ENCODE measurements at places on chromosomes 12 and 14. TPM values are rescaled to one million over a fixed set of nuclear protein-coding genes. Genes with fewer than 3 reads are reported as not detected.

ASCL1 gene
- total RNA-seq: not detected

IRF9 gene
- total RNA-seq: 66.8 TPM

POTEG gene
- total RNA-seq: not detected

LALBA gene
- not detected for total RNA-seq

KRT74 gene
- total RNA-seq: not detected

CELA1 gene
- total RNA-seq: not detected

EML1 gene
- total RNA-seq: 4.8 TPM

DNAH10 gene
- under 0.01 TPM for total RNA-seq

RNU6-8 gene
- not detected for total RNA-seq

RNASE7 gene
- not detected for total RNA-seq

OTX2 gene
- total RNA-seq: not detected

BCAT1 gene
- total RNA-seq: 87.1 TPM

IL26 gene
- total RNA-seq: not detected

CYP27B1 gene
- 1.4 TPM for total RNA-seq

SYNE2 gene
- total RNA-seq: 9.6 TPM

KRT75 gene
- total RNA-seq: not detected

KLRC1 gene
- total RNA-seq: not detected

CBLN3 gene
- 2.8 TPM for total RNA-seq

GUCY2C gene
- total RNA-seq: not detected

SIX6 gene
- not detected for total RNA-seq

PLEKHD1 gene
- not detected for total RNA-seq

MFAP5 gene
- total RNA-seq: 3.2 TPM

PLA2G1B gene
- total RNA-seq: not detected

GZMH gene
- not detected for total RNA-seq

ATN1 gene
- 13.8 TPM for total RNA-seq

KCNMB4 gene
- under 0.01 TPM for total RNA-seq

BICDL1 gene
- not detected for total RNA-seq

ZNF26 gene
- total RNA-seq: 3.4 TPM

SCNN1A gene
- 0.29 TPM for total RNA-seq

NRXN3 gene
- 2.1 TPM for total RNA-seq

TRPV4 gene
- total RNA-seq: 2.5 TPM

RPGRIP1 gene
- total RNA-seq: not detected

SIRT4 gene
- 0.35 TPM for total RNA-seq

HOXC13 gene
- not detected for total RNA-seq

SMIM41 gene
- total RNA-seq: not detected

LMNTD1 gene
- total RNA-seq: not detected

SETD3 gene
- 40.8 TPM for total RNA-seq

KIF26A gene
- total RNA-seq: 1.1 TPM

HOXC11 gene
- 1.2 TPM for total RNA-seq

AMIGO2 gene
- 1.4 TPM for total RNA-seq

TTC6 gene
- total RNA-seq: not detected
